ENCODE measurements at places on chromosomes 2 and 18.

DNA sequence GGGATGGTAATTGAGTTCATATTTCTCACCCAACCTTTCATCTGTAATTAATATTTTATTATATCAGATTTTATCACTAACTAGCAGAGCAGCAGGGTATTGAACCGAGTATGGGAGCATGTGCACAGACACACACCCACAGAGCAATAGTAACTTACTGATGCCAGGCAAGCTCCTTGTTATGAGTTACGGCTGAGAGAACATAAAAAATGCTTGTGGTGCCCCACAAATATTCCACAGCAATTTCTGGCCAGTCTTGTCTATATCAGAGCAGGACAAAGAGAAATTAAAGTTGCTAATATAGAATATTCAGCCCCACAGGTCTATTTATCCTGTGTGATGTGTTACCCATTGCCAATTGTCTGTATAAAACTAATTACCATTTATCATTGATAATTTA lies 501.8 kb upstream of the RAB12 start:
- no peak for DNase-seq

DNA sequence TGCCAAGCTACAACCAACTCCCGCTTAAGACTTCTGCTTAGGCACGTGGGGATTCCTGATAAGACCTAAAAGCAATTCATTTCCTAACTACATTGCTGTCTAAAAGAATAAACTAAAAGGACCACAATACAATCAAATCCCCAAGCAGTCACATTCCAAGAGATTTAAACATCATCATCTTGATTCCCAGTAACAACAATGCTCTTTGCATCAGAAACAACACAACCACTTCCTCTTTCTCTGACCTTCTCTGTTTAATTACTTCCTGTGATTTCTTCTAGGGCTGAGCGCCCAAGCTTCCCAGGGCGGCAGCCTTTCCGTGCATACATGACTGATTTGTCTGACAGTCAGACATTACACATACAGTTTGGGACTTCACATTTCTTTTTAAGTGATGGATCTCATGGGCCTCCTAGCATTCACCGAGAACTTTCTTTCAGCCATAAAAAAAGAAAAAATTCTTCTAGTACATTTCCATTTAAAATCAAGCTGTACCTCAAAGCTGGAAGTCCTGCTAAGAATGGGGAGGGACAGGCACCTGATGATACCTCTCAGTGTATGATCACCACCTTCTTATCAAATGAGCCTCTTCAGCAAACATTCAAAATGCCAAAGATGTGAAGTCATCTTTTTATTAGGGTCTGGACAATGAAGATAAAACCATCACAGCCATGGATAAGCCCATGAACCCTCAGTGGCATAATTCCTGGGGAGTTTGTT lies 11.5 kb downstream of the SPRED2 start:
- no peak for DNase-seq

DNA sequence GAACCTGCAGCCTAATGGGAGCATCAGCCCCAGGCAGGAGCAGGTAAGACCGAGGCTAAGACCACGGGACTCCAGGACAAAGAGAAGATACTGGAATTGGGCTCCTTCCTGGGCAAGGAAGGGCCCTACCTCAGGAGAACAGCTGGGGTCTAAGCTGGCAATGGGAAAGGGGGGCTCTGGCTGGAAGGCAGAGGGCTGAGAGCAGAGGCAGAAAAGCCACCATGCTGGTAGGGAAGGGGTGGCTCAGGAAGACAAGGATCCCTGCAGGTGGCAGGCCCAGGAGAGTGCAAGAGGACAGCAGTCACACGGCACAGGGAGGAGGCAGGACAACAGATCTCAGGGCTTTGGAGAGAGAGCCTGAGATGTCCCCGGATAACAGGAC lies 203.5 kb downstream of the NDUFA10 start:
- no peak for DNase-seq

DNA sequence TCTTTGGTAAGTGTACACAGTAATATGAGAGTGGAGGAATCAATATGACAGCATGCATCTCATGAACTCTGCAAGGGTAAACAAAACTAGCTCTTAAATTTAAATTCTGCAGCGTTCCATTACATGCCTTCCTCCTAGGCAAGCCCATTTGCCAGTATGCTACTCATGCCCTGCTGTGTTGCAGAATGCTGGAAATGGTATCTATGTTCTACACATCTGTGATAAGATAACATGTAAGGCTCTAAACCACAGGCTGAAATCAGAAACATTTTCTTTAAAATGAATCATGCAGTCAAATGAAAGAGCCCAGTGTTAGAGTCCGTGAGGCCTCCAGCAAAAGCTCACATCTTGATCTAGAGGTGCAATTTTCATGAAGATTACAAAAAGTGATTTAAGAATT lies 112.8 kb upstream of the FN1 start:
- no peak for DNase-seq

DNA sequence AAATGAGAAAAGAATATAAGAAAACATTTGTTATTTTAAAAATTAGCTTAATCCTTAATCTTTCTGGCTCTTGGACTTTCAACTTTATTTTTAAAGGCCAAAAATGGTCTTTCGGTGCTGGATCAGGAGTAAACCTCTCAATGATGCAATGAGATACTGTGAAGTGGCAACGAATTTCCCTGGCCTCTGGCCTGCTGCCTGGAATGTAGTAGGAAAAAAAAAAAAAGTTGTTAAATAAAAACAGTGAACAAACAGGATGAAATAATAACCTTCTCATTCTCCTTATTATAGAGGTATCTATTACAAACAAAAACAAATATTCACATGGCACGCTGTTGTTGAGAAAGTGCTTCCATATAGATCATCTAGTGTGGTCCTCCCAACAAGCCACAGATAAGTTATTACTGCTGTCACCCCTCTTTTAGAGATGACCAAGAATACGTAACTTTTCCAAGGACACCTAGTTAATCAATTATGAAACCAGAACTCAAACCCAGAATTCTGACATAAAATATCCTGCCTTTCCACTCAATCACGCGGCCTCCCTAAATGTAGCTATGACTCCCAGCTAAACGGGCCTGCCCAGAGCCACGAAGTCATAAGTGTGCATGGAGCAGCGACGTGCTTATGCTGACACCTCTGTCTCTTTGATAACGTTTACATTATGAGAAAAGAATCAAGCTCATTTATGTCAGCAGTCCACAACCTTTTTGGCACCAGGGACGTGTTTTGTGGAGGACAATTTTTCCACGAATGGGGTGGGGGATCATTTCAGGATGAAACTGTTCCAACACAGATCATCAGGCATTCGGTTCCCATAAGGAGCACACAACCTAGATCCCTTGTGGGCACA lies 170.9 kb downstream of the BCL2 start:
- DNase-seq: no peak

GRCh38 chr18:34772887-34773286 lies 62.8 kb downstream of the DTNA start:
- DNase-seq: no peak

DNA sequence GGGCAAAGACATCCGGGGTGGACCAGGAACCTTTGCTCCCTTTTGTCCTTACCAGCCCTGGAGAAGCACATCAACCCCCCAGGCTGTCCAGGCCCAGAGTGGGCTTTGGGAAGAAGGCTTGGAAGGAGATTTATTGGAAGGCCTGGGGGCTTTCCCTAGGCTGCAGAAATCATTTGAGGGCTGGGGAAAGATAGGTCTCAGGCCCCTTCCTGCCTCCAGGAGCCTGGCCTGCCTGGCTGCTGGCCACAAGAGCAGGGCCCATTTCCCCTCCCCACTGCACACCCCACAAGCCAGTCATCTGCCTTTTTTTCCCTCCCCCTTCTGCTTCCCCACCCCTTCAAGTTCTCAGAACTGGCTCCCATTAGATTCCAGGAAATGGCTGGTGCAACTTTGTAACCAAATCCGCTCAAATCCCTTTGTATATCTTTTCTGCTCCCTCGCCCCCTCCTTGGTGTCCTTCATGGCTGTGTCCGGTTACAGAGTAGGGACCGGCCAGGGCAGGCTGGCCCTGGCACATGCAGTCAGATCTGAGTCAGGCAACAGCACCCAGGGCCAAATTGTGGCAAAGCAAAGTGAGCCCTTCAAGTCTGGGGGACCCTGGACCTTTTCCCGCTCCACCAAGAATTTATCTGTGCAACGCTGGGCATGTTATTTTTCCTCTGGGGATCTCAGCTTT lies 20.8 kb upstream of the TNP1 start:
- no peak for DNase-seq

DNA sequence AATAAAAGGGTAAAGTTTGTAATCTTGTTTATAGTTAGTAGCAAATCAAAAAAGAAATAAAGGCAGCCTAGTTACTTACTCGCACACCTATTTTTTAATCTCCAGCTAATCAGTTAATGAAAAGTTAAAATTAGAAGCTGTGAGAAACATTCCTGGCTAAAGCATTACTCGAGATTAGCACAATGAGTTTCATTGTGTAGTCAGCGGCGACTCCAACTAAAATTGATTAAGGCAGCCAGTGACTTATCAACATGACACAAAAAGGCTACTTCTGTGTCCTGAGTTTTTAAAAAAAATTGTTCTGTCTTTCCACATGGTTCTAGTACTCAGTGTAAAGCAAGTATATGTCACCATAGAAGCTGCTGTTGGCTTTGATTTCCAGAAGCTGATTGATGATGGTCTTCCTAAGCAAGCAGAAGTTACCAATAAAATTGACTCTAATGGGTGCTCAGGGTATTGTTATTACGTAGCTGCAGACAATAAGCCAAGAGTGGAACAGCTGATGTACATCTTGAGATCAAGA lies 159.2 kb downstream of the CPS1 start:
- no peak for DNase-seq

DNA sequence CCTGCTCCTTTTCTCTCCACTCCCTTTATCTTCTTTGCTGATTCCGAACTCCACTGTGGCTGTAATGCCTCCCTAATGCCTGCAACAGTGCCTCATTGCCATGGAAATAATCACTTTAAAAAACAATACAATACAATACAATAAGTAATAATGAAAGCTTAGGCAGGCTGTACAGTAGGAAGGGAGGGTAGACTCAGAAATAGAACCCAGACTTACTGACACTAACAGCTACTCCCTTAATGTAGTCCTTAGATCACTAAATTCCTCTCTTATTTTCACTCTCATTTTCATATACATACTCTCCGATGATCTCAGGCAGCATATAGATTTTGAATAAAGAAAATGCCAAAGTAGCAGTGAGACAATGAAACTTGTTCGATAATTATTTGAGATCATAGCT lies 70.2 kb downstream of the DLGAP1 start:
- DNase-seq: no peak

DNA sequence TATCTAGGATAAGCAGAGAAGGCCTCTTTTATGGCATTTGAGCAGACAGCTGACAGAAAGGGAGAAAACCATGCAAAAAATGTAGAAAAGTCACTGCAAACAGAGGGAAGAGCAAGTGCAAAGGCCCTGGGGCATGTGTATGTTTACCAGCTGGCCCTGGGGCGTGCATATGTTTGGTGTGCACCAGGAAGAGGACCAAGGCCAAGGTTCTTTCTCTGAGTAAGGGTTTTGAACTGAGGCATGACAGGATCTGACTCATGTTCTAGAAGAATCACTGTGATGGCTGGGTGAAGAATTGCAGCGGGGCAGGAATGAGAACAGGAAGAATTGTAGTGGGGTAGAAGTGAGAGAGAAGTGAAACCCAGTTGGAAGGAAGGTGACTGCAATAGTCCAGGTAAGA lies 69.6 kb downstream of the STEAP3 start:
- no peak for DNase-seq

DNA sequence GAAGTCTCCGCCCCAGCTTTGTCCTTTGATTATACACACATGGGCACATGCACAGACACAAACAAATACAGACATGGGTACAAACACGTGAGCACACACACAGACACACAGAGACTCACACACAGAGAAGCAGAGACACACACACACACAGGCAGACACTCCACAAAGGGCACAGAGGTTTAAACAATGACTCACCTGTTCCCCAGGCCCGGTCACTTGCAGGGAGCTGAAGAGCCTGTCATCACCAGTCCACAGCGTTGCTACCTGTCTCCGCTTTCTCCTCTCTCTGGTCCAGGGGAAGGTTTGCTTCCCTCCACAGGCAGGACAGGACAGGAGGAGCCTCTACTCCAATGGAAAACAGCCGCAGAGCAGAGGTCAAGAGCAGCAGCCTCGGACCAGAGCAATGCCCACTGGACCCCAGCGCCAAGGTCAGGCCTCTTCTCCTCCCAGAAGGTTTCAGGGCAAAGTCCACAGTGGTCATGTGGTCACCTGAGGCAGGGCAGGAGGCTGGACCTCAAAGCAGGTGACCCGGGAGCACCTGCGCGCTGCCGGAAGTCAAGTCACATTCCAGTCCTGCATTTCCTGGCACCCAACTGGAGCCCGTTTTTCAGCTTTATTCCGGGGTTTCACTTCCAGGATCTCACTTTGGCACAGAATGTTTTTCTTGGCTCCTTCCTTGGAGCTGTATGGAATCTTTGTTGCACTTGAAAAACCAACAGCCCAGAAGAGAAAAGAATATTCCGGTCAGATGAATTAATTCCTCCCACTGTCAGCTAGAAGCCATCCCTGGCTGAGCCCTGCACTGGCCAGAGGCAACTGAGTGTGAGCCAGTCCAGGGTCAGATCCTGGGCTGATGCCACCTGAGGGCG lies at the start of gene RAB17:
Gene RAB17 (minus strand): TSS at position 463 of the 869 bp plus-strand sequence. CDS start 4,580 bp downstream, outside the sequence.
- no peak for DNase-seq

- DNase-seq: no peak
Measured at GRCh38 chr18:72848503-72849237, 19.1 kb downstream of the NETO1 start.

- DNase-seq: no peak
Measured at GRCh38 chr2:169110419-169110818, 41.1 kb downstream of the DHRS9 start.

- DNase-seq: no peak
Measured at GRCh38 chr2:61433606-61434005, 37.3 kb downstream of the USP34 start.

DNA sequence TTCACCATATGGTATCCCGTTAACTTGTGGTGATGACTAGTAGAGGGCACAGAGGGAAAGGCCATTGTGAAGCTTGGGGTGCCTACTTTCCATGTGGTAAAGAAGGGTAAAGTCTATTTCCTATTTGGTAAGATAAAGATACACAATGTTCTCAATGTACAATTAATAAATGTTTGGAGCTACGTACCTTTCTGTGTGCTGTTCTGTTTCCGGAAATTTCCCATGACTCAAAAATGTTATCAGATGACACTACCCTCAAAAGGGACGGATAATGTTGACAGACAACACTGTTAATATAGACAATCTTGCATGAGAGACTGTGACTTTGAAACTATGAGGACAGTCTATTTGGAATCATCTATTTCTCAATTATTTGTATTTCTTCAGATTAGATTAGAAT lies 4.2 kb upstream of the SULT1C3 start:
- DNase-seq: no peak

DNA sequence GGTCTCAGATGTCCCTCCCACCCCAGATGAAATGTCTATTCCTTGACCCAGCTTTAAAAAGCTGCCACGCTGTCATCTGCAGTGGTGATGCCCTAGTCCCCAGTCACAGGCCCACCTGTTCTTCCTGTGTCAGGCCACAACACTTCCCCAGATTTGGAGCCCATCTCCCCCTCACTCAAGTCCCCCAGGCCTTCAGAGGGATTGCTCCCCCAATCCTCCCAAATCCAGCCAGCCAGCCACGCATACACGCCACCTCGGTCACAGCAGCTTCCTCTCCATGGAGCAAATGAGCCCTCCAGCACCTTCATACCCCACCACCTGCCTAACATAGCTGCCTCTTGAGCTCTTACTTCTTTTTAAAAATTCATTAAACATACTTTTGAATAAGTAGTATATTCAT lies 7.8 kb downstream of the ASTL start:
- DNase-seq: no peak

- DNase-seq: peak; percentile 50
Measured at GRCh38 chr2:235494716-235495372, 1.0 kb downstream of the AGAP1 start.

GRCh38 chr2:100793982-100794381 lies 26.0 kb upstream of the NPAS2 start:
- no peak for DNase-seq

GRCh38 chr2:103784261-103784660 lies 1022.4 kb downstream of the TMEM182 start:
- DNase-seq: no peak
